Adrenal gland (tissue), 19 donors: ENCODE measurements at places on chromosomes 3 and 15. TPM values are rescaled to one million over a fixed set of nuclear protein-coding genes. Genes with fewer than 3 reads are reported as not detected.

PLD1 gene
- 149 TPM for total RNA-seq

ANKUB1 gene
- total RNA-seq: not detected

DNA sequence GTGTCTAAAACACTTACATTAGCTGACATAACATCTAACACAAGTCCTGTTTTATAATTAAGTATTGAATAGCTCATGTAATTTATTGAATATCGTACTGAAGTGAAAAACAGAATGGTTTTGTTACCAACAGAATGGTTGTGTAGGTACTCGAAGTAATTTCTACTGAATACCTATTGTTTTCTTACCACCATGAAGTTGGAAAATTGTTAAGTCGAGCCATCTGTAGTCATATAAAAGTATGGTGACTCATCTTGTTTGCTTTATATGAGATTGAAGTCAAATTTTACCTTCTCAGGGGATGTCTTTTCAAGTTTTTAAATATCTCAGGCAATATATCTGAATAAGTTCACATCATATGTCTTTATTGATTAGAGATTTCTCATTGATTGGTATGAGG is 37.6 kb downstream of the PIAS1 start:
- no peak for DNase-seq
- peaks cover 6% of the 10 kb centered on the region for H3K36me3 ChIP-seq
- no peaks in the 10 kb centered on the region for H3K27me3 ChIP-seq
- no peak overlapping the region for H3K27ac ChIP-seq
- no peak overlapping the region for H3K4me3 ChIP-seq
- peaks cover 28% of the 10 kb centered on the region for H3K4me1 ChIP-seq

DNA sequence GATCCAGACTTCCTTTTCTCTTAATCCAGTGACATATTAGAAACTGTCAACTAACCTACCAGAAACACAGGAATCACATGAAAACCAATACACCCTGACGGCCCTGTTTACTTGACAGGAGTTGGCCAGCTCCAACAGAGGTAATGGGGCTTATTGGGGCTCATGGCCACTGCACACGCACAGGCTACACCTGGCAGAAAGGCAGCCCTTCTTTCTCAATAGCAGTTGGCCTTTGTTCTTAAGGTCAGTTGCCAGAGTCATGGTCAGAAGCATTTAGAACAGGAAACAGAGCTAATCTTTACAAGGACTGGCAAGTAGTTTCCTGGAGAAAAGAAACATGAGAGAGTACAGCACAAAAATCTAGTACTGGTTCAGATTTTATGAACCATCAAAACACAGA is 181.8 kb downstream of the MAGI1 start:
- H3K27ac ChIP-seq: no peak overlapping the region
- H3K36me3 ChIP-seq: no peaks in the 10 kb centered on the region
- peaks cover 7% of the 10 kb centered on the region for H3K4me1 ChIP-seq
- DNase-seq: peak; percentile 38

GRCh38 chr3:105950881-105951600 is 82.2 kb upstream of the CBLB start:
- H3K4me3 ChIP-seq: no peak overlapping the region
- no peak overlapping the region for H3K27ac ChIP-seq
- H3K36me3 ChIP-seq: no peaks in the 10 kb centered on the region
- no peaks in the 10 kb centered on the region for H3K27me3 ChIP-seq
- DNase-seq: no peak
